ENCODE measurements at places on chromosomes 13 and 19.
A peak's percentile ranks its signal among the peaks of the same experiment; 100 is the strongest.

GRCh38 chr13:106355866-106356265 lies 179.6 kb downstream of the EFNB2 start:
- DNase-seq, result no peak

DNA sequence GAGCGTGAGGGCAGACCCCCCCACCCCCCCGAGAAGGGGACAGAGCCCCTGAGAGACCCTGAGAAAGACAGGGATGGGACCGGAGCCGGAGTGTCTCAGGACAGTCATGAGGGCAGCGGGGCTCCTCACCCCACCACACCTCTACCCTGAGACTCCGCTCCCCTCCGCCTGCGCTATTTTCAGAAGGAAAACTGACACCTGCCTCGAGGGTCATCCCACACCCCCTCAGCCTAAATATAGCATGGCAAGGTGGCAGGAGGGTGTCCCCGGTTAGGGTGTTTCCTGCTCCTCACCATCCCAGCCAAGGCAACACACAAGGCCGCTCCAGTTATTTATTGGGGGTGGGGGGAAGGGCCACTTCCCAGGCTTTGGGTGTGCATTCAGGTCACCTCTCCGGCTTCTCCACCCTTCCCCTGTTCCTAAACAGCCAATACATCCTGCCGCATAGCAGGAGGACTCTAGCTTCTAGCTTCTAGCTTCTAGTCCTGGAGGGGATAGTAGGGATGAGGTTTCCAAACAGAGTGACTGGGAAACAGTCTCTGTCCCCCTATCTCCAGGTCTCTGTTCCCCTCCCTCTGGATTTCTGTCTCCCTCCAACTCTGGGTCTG lies 1.4 kb upstream of the NTF4 start:
- no peak for DNase-seq

DNA sequence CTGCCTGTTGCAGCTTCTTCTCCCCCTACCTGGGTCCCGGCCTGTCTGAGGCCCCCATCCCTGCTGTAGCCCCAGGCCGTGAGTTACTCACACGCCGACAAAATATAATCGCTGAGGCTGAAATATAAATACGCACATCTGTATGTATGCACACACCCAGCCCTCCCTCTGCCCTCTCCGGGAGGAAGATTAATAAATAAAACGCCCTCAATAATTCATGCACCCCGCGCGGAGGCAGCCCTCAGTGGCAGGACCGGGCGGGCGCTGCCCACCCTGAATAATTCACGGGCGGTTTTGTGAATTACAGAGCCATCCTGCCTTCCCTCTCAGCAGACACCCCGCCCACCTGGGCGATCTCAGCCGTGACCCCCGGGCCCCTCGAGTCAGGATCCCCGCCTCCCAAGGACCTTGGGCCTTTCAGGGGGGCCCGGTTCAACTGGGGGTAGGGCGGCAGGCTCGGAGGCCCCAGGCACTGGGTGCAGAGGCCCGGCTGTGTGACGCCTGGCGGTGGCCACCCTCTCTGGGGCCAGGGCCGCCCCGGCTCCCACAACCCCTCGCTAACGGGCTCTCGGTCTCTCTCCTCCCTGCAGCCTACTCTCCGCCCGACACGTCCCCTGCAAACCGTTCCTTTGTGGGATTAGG lies 24.2 kb downstream of the SMIM24 start:
- DNase-seq, result no peak

DNA sequence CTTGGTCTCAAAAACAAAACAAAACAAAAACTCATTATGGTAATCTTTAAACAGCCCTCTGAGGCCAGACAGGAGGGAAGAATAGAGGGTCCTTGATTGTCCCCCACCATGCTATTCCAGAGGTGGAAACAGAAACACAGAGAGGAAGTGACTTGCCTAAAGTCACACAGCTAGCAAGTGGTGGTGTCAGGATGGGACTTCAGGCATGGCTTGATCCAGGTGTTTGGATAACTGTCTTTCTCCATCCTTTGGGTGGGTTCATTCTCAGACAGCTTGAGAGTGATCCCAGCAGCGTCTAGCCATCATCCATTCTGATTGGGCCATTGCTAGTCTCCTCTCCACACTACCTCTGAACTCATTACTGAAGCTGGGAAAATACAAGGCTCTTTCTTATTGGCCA lies 12.5 kb downstream of the COLGALT1 start:
- no peak for DNase-seq

DNA sequence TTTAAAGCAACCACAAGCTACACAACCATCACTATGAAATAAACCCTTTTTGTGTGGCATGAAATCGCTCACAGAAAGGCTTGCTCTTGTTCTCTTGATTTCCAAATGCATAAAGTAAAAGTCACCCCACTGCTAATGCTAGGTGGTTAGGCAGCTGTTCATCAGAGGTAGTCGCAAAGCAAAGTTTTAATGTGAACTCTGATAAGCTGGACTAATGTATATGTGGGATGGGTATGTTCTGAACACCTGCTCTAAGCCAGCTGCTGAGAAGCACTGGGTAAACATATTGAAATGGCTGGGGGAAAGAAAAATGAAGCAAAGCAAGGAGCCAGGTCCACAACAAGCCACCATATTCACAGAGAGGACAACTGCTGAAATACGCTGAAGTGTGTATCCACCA lies 142.3 kb downstream of the KLF12 start:
- DNase-seq, result no peak

- DNase-seq, result no peak
These were observed 569.9 kb downstream of the UQCRFS1 start for GRCh38 chr19:28642787-28643683.

DNA sequence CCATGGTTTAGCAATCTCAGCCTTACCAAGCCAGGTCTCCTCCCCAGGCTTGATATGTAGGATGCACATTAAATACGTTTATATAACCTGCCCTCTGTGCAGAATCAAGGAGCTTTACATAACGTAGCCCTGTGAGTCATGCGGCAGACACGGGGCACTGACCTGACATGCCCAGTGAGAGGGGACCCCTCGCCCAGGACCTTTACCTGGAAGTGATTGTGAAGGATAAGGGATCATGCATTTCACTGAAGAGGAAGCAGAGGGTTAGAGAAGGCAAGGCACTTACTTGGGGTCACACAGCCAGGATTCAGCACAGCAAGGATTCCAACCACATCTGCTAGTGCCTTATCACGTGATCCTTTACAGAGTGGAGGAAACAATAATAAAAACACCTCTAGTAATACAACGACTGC lies 18.9 kb upstream of the FOSB start:
- no peak for DNase-seq

DNA sequence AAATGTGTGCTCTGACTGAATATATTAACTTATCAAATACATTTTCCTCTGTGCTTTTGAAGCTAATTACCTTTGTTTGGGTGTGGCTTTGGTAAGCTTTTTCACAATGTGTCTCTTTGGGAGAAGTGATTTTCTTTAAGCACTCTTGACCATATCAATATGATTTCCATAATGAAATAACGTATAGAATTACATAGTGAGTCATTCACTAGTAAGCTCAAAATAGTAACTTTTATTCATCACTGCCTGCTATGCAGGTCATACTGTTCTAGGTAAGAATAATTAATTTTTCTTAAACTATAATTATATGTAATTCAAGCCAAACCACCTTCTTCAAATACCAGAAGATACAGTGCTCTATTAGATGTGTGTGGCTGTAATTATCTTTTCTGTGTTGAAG lies 480.7 kb downstream of the MYO16 start:
- DNase-seq, result no peak

DNA sequence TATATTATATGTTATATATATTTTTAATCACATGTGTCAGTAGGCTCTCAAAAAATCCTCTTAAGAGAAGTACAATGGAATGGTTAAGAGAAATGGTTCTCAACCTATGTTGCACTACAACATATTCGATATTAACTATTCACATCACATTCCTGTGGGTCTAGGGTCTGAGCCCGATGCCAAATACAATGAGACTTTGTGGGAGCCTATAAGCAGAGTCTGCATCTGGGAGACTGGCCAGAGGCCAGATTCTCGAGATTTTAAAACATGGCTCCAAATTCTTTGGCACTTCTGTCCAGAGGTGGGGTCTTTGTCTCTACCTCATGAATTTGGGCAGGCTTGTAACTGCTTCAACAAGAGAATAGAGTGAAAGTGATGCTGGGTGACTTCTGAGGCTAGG lies 79.4 kb upstream of the NBEA start:
- no peak for DNase-seq

DNA sequence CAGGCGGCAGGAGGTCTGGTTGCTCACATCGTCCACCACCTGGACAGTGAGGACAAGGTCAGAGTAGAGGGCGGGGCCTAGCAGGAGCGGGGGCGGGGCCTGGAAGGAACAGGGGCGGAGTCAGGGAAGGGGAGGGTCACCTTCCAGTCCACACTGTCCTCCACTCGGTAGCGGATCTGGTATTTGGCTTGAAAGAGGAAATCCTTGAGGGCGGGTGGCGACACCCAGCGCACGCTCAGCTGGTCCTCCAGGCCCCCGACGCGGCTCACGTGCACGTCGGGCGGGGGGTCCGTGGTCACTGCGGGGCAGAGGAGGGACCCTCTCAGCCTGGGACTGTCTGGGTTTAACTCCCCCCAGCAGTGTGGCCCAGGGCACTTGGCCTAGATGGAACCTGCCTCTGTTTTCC lies 8.2 kb downstream of the REX1BD start:
- DNase-seq, result no peak

DNA sequence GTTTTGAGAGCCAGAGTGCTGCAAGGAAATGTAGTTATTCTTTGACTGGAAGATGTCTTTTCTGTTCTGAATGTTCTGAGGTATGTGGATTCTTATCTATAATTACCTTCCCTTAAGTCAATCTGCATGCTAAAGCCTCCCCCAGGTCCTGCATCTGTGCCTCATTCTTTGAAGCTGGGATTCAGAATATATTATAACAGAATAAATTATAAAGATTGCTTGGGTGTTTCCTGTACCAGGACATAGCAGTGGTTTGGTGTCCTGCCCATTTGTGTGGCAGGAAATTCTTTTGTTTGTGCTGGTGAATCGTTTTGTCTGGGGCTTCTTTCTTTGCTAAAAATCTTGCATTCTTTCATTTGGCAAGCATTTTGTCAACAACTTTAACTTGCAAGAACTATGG lies 60.2 kb downstream of the ITGBL1 start:
- no peak for DNase-seq

GRCh38 chr13:44017756-44018309 lies 138.1 kb downstream of the LACC1 start:
- no peak for DNase-seq

DNA sequence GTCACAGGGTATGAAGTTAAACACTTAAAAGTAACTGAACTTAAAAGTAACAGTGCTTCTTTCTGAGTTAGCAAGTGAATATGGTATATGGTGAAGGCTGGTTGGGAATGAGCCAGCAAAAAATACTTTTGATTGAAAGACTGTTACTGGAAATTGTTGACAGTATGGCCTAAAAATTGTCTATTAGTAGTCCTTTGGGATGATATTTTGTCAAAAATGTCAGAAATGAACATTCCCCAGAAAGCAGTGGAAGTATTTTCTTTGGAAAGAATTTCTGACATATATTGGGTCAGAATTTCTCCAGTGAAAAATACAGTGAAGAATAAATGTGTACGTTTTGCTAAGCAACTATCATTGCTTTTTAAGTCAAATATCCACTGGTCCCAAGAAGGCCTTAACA lies 860.5 kb downstream of the PCDH9 start:
- no peak for DNase-seq

DNA sequence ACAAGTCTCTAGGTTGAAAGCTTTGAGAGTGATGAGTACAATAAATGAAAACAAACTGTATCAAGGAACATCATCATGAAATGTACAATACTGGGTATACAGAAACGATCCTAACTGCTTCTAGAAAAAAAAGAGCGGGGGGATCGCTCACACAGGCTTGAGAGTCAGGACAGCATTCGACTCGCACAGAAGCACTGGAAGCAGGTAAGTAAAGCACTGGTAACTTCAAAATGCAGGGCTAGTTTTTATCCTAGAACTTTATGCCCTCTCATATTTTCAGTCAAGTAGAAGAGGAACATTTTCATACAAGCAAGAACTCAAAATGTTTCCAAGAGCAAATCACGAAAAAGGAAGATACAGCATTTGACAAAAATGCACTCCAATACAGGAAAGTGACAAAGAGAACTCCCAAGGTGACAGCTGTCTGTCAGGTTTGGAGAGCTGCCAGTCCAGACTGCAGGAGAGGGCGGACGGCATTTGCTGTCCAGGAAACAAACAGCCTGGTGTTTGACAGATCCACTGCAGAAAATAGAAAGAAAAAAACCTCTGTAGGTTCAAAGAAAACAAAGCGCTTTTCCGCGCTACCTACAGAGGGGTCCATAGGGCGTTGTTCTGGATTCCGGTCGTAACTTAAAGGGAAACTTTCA lies 58.2 kb upstream of the XPO4 start:
- DNase-seq, result no peak

- no peak for DNase-seq
These were observed 392.6 kb downstream of the PCDH17 start for GRCh38 chr13:58024103-58024502.

GRCh38 chr19:49362929-49363267 lies 682 bp upstream of the TEAD2 start:
- DNase-seq, result no peak

GRCh38 chr19:44754750-44755080 lies 6.2 kb downstream of the BCL3 start:
- DNase-seq, result peak; percentile 47

DNA sequence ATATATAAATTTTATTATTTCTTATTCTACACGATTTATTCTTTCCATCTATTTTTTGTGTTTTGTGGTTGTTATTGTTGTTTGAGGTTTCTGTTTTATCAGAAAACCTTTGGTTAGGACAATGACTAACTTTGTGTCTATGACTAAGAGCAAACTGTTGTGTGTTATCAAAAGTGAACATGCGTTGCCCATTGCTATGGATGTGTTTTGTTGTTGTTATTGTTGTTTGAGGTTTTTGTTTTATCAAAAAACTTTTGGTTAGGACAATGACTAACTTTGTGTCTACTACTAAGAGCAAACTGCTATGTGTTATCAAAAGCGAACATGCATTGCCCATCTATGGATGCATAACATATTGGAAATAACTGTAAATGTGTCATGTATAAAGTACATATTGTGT lies 692.3 kb downstream of the SLITRK1 start:
- no peak for DNase-seq

- DNase-seq, result no peak
These were observed 112.7 kb downstream of the OLFM4 start for GRCh38 chr13:53141336-53141735.

- DNase-seq, result no peak
These were observed 1.7 kb downstream of the SLAIN1 start for GRCh38 chr13:77699059-77699680.

- DNase-seq, result no peak
These were observed 1.8 kb upstream of the NMRK2 start for GRCh38 chr19:3931041-3931440.

- DNase-seq, result no peak
These were observed 15.0 kb upstream of the ZNF57 start for GRCh38 chr19:2885736-2886135.
